ENCODE measurements at places on chromosomes 13 and 19.

- no peak for DNase-seq
Observed at GRCh38 chr13:40553356-40553755, 113.1 kb downstream of the FOXO1 start.

- DNase-seq = no peak
Observed at GRCh38 chr13:44565881-44566280, 10.2 kb downstream of the TSC22D1 start.

DNA sequence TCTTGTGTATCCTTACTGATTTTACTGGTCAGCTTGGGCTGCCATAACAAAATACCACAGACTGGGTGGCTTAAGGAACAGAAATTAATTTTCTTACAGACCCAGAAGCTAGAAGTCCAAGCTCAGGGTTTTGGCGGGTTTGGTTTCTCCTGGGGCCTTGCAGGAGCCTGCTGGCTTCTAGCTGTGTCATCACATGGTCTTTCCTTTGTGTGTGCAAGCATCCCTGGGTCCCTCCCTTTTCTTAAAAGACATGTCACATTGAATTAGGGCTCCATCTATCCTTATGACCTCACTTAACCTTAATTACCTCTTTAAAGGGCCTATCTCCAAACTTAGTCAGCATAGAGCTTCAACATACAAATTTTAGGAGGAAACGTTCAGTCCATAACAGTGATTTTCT is 23.4 kb downstream of the UBAC2 start:
- DNase-seq = no peak

- DNase-seq = no peak
Observed at GRCh38 chr13:40506592-40507446, 159.6 kb downstream of the FOXO1 start.

DNA sequence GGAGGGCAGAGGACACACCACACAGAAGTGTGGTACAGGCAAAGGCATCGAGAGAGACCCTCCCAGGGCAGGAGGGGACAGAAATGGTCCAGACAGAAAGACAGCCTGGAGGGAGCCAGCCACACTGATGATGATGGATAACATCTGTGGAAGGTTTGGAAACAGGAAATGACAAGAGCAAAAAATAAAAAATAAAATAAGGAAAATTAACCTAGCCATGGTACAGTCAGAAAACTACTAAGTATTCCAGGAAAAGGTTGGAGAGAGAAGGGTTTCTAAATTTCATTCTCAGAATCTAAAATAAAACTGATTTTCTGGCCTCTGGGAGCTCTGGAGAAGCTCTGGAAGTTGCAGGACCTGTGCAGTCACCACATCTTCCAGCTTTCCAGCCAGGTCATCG is 115.2 kb upstream of the VSTM2B start:
- DNase-seq = no peak

DNA sequence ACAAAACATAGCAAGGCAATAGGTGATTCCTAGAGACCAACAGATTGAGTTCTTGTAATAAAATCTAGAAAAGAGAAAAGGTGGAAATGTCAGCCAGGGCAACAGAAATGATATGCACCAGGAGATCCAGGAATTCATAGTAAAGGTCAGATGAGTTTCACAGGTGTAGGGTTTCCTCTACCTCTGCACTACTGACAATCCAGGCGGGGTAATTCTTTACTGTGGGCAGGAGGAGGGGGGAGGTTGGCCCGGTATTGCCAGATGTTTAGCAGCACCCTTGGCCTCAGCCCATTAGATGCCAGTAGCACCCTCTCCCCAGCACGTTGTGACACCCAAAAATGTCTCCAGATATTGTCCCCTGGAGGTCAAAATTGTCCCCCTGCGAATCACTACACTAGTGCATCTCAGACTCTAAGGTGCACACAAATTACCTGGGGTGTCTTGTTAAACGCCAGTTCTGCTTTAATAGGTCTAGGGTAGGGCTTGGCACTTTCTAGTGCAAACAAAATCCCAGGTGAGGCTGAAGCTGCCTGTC is 3.5 kb upstream of the UBAC2 start:
- no peak for DNase-seq

- no peak for DNase-seq
Observed at GRCh38 chr13:109773276-109773675, 13.1 kb downstream of the IRS2 start.

DNA sequence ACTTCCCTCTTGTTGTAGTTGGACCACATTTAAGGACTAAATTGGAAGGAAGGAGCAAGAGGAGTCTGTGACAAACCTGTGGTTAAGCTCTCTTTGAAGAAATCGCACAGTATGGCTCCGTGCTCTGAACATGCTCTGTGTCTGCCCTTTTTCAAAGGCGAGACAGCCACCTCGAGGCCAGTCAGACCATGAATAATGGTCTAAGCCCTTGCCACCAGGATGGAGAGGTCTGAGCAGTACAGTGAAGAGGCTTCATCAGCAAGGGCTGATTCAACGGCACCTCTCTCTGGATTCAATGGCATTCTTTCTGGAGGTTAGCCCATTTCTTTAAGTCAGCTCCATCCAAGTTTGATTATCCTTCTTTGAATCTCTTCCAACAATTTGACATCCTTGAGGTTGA is 30.9 kb downstream of the FAM216B start:
- no peak for DNase-seq

DNA sequence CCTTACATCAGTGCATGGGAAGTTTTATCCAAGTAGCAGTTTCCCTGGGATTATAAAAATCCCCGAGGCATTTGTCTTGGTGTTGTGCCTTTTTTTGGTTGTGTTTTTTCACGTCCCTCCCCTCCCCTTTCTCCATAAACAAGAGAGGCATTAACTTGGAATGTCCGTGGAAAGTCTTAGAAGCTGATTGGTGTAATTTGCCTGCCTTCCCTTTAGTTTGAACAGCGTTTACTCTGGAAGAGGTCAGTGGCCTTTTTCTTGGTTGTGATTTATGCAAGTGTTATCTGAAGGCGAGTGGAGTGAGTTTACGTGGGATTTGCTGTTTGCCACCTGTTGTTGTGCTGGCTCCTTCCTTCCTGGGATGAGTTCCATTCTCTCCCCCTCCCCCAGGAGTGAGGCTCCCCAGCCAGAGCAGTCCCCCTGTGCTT is 7.2 kb downstream of the ACTN4 start:
- DNase-seq = no peak

DNA sequence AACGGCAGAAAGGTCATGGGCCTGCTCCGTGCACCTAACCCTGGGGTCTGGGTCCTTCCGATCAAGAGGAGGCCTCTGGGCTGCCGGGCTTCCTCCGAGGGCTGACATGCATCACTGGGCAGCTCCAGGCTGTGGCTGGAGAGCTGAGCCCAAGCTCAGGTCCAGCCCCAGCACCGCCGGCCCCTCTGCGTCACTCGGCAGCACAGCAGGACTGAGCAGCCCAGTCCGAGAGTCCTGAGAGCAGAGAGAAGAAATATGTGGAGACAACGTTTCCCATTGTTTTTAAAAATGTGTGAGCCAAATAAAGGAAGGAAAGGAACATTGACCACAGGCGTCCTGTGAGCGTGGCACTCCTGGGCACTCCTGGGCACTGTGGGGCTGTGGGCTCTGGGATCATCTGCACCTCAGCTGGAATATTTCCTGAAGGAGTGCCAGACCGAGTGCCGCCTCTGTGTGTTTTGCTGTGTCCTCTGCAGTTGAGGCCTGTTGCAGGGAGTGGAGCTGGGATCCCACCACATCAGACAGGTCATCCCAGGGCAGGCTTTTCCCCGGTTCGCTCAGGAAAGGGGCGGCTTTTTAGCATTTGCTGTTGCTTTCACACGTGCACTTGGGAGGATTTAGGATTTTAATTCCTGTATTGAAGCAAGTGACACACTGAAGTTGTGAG is 37.8 kb upstream of the TFDP1 start:
- no peak for DNase-seq

DNA sequence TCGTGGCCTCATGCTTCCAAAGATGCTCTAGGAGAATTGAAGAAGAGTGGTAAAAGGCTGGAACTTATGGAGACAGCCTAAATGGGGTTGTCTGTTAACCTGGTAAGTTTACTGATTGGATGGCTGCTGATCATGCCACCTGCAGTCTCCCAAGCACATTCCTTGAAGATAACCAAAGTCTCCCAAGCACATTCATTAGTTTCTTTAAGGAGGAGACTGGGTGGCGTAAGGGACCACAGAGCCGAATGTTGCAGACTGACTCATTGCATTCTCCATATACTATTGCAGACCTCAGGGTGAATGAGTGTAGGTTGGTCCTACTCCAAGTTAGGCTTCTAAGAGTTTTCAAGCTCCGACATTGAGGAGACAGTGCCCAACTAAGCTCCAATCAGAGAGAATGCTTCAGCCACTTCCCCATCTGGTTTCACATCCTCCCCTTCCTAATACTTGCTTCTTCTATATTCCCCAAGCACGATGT is at the start of gene IGFL3:
Gene IGFL3 (minus strand): TSS at position 51 of the 478 bp plus-strand sequence. CDS start 39 bp downstream, at position 12.
- DNase-seq = no peak

GRCh38 chr13:93446238-93446637 is 219.6 kb downstream of the GPC6 start:
- DNase-seq = no peak

DNA sequence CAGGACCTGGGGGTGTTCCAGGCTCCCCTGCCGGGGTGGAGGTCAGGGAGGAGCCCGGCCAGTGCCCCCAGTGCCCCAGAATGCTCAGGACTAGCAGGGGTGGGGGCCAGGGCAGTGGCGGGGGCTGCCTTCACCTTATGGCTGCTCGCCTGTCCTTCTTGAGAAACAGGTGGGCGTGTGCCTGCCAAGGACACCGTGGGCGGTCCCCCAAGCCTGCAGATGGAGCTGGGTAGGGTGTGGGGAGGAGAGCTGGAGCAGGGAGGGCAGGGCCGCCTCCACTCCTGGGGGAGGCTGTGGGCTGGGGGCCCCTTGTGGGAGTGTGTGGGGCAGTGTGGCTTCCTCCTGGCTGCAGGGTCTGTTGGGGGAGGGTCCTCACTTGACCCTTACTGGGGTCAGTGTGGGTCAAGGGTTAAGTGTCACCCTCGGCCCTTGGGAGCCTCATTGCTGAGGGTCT is 160.1 kb downstream of the KDM4B start:
- DNase-seq = no peak

DNA sequence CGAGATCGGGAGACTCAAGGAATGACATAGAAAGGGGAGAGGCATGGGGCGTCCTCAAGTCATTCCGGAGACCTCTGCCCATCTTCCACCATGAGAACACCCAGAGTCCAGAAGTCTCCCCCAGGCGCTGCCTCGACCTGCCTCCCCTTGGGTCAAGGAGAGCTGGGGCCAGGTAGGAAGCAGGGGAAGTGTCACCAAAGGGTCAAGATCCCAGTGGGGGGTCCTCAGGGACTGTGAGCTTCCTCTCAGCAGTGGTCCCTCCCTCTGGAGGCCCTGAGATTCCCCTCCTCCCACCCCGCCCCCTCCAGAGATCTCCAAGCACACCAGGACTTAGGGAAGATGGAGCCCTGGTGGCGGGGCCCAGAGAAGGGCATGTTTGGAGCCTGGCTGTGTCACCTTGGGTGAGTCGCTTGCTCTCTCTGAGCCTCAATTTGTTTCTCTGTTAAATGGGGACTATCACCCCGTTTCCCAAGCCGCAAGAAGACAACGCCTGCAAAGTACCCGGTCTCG is 919 bp downstream of the DACT3 start:
- DNase-seq = no peak

DNA sequence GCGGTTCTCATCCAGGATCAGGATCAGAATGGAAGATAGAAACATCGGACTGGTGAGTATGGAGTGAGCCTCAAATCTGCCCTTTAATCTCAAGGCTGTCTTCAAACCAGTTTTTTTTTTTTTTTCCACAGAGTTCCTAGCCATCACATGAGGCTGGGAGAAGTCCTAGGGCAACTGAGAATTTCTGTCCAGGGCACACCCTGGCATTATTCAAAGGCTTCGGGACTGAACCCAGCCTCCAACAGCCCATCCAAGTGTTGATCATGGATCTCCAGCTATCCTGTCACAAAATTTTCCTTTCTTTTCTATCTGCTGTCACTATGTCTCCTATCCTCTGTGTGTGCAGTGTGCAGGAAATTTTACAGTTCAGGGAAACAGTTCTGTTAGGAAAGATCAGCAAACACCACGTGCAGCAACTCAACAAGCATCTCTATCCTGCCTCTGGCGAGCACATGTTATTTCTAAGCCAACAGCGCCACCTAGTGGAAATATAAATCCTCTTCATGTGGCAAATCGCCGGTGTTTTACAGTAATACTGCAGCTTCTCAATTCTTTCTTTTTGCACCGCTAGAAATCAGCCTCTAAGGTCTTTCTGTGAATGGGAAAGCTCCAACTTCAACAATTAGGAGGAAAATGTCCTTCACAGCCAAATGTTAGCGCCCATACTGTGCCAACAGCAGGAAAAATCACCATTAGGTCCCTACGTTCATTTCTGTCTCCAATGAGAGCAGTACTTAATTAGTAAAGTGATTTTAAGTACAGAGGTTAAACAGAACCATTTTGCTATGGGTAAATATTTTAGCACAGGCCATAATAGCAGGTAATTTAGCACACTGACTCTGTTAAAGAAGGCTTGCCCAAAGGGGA is 21.4 kb upstream of the ZNF181 start:
- peak; percentile 63 for DNase-seq

GRCh38 chr13:110921209-110921608 is 6.3 kb upstream of the ANKRD10 start:
- DNase-seq = no peak

DNA sequence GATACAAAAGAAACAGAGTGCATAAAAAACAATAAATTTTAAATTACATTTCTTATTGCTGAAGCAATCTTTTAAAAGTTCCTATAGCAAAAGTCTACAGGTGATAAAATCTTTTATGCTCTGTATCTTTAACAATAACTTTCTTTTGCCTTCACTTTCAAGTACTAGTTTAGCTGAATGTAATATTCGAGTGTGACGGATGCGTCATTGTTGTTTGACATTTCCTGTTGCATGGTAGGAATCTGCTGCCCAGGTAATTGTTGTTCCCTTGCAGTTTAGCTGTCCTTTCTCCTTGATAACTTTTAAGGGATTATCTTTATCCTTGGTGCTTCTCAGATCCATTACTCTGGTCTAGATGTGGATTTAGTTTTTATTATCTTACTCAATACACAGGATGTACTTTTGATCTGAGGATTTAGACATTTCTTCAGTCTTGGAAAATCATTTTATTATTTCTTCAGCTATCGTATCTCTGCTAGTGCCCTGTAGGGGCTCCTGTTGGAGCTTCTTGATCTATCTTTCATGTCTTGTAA is 2.1 kb upstream of the CPB2 start:
- no peak for DNase-seq

- no peak for DNase-seq
Observed at GRCh38 chr19:41276231-41276630, 12.1 kb downstream of the HNRNPUL1 start.

GRCh38 chr13:99075268-99076191 is 97.7 kb upstream of the DOCK9 start:
- no peak for DNase-seq

DNA sequence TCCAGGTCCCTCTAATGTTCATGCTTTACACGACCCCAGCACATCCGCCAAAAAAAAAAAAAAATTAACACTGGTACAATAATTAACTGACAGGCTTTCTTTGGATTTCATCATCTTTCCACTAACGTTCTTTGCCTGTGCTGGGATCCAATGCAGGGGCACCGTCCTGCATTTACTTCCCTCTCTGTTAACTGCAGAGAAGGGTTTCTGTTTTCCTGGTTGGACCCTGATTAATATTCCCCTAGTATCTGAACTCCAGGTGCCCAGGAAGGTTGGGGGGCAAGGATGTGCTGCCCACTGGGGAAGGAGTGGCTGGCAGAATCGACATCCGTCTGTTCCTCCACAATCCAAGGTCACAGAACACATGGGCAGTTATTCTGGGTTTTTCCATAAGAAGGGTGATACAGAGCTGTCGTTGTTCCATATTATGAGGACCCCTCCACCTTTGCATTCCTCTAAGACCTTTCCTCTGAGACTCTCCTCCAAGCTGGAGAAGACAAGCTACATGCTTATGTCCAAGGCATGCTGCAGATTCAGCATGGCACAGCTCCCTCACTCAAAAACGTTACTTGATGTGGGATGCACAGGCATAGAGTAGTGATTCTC is 4.5 kb upstream of the LAIR1 start:
- DNase-seq = no peak

All from stromal cell of bone marrow (primary cell).